ENCODE measurements at places on chromosomes 13 and 19.

DNA sequence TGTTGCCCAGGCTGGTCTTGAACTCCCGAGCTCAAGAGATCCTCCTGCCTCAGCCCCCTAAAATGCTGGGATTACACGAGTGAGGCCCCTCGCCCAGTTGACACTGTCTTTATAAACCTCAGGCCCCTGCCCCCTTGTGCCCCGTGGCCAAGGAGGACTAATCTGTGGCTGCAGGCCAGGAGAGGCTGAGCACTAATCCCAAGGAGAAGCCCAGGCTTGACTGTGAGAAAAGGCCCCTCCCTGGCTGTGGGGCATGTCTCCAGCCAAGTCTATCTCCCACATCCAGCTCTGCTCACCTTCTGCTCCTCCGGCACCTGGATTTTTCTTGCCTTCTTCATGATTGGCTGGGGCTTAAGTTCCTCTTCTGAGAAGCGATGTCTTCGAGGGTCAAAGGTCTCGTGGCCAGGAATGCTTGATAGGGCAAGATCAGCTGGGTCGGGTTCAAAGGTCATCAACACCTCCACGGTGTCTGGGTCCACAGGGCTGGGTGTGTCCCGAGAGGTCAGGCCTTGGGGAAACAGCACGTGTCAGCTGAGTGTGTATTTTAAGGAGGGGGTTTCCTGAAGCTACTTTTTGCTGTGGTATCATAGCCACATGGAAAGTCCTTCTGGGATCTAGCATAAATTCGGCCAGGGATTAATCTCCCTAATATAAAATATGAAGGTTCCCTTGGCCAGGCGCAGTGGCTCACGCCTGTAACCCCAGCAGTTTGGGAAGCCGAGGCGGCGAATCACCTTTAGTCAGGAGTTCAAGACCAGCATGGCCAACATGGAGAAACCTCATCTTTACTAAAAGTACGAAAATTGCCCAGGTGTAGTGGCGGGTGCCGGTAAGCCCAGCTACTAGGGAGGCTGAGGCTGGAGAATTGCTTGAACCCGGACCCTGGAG lies 3.8 kb downstream of the DBP start:
- no peak for DNase-seq

GRCh38 chr13:30373727-30374126 lies 48.6 kb upstream of the UBE2L5 start:
- no peak for DNase-seq

DNA sequence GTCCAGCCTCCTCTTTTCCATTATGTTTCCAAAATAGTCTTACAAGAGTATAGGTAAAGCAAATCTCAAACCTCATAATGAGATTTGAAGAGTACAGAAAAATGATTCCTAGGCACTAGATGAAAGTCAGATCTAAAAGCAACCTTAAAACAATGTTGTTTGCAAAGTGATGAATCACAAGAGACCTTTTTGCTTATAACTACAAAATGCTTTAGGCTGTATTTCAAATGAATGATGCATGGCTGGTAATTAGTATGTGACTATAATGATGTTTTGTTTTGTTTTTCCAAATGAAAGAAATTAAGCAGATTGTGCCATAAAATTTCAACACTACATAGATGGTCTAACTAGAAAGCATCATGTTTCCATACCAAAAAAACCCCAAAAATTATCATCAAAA lies 272.7 kb downstream of the DIAPH3 start:
- no peak for DNase-seq

DNA sequence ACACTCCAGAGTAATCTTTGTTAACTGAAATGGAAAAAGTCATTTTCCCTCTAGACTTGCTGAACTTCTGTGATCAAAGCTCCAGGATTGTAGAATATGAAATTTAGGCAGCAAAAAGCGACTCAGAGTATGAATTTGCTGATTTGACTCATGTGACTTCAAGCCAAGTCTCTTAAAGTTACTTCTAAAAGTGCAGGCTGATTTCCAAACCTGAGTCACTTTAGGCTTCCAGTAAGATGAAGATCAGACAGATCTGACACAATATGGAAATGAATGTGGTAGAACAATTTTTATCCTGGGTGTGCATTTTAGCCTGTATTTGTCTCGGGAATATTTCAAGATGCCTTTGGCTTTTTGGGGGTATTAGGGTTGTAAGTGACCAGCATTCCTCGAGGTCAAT lies 151.0 kb upstream of the TMTC4 start:
- DNase-seq, result no peak

DNA sequence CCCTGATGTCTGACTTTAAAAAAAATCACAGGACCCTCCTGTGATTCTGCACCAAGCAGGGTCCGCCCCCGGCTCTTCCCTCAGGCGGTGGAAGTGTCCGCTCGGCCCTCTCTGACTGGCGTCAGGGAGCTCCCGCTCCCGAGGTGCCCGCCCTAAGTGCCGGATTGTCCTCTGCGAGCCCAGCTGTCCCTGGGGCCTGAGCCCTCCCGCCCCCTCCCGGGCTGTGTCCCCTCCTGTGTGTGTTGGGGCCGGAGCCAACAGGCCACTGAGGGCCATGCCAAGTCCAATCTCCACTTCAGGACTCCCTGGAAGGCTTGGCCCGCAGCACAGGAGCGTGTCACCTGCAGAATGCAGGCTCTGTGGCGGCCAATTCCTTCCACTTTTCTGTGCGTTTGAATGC lies 25.4 kb downstream of the MAP2K2 start:
- DNase-seq, result no peak

DNA sequence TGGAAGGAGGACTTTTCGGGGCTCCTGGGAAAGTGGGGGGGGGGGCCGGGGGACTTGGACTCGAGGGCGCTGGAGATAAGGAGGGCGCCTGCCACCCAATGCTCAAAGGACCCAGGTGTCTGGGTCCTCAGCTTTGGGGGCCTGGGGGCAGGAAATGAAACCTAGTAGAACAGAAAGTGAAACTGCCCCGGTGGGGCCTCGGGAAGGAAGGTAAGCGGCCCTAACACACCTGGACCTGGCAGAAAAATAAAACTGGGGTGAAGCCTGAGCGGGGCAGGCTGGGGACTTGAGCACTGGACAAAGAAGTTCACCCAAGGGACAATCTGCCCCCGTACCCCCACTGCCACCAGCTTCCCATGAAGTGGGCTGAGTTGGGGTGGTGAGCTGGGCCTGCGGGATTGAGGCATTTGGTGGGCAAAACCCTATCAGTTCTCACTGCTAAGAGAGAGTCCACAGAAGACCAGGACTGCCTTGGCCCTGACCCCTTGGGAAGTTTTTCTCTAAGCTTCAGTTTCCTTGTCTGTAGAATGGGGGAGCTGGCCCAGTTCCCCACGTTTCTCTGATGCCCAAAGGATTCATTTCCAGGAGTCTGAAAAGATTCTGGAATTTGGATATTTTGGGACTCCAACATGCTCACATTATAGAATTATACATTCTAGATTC lies 2.3 kb downstream of the PRKD2 start:
- no peak for DNase-seq

DNA sequence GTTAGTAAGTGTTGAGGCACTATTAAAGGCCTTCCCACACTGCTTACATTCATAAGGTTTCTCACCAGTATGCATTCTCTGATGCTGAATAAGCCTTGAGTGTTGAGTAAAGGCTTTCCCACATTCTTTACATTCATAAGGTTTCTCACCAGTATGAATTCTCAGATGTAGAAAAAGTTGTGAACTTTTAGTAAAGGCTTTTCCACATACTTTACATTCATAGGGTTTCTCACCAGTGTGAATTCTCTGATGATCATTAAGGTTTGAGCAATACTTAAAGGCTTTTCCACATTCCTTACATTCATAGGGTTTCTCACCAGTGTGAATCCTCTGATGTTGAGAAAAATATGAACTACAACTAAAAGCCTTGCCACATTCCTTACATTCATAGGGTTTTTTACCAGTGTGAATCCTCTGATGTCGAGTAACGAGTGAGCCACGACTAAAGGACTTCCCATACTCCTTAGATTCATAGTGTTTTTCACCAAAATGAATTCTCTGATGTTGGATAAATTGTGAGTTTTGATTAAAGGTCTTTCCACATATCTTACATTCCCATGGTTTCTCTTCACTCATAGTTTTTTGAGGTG lies 24.2 kb downstream of the ZNF829 start:
- DNase-seq, result no peak

DNA sequence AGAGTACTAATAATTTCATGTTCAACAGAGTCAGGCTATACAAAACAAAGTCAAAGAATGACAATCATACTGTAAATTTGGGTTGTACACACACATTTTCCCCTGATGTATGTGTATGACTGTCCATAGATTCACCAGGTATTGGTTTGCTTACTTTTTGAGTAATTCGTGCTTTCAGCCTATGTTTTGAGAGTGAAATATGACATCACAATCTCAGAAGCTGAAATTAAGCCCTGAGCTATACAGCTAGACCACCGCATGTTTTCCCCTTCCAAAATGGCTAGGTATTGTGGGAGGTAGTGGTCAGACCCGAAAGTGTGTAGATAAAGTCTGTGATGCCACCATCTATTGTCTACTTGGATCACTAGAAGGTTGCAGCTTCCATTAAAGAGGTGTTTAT lies 102.8 kb downstream of the KATNAL1 start:
- no peak for DNase-seq

GRCh38 chr13:112685896-112686295 lies 3.9 kb upstream of the ATP11A start:
- DNase-seq, result no peak

DNA sequence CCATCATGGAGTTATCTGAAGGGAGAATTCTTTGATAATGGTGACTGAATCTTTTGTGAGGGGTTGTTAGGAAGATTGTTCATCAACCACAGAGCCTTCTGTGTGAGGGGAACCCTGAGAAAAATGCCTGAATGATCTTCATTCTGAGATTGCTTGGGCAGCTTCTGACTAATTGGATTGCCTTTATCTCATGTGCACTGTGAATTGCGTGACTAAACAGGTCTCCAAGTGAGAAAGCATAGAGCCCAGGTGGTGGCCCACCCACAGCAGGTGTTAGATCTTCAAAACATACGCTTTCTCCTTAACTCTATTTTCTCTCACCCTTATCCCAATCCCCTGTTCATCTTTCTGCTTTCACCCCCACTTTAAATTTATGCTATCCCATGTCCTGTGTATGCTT lies 58.3 kb downstream of the DOCK9 start:
- DNase-seq, result no peak

DNA sequence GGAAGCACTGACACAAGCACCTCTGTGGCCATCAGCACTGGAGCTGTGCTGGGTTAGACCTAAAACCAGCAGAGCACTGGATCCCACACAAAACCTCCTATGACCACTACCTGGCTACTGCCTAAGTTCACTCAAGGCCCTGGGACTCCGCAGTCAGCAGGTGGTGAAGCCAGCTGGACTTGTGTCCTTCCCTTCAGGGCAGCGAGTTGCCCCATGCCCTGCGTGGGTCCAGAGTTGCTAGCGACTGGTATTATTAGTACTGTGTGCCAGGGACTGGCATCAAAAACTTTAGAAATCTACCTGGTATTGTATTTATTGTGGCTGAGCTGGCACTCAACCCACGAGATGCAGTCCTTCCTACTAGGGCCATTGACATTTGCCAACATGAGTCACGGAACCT lies 6.0 kb downstream of the OR10H4 start:
- DNase-seq, result no peak

DNA sequence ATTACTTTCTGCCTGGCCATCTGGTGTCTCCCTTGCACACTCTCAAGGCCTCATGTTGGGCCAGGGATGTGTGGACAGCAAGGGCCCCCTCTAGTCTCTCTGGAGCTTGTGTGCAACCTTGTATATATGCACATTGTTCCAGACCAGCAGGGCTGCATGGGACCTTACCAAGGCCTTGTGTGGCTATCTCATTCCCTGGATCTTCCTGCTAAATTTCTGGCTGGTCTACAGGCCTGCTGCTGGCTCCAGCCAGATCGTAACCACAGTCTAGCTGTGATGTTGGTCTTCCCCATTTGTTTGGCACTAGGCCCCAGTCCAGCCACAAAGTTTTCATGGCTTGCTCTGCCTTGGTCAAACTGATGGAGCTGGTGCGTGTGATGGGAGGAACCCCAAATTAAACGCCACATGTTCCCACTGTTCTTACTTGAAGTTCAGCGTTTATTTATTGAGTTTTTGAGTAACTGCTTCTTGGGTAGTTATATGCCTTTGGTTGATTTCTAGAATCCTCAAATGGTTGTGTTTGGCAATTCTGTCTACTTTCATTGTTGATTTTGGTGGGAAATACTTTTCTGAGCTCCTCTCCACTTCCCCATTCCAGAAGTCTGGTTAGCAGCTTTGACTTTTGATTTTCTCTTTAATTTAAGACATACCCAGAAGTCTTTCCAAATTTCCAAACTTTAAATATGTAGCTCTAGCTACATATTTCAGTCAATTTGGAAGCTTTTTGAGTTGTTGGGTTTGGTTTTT lies 56.4 kb downstream of the SIPA1L3 start:
- DNase-seq, result no peak

DNA sequence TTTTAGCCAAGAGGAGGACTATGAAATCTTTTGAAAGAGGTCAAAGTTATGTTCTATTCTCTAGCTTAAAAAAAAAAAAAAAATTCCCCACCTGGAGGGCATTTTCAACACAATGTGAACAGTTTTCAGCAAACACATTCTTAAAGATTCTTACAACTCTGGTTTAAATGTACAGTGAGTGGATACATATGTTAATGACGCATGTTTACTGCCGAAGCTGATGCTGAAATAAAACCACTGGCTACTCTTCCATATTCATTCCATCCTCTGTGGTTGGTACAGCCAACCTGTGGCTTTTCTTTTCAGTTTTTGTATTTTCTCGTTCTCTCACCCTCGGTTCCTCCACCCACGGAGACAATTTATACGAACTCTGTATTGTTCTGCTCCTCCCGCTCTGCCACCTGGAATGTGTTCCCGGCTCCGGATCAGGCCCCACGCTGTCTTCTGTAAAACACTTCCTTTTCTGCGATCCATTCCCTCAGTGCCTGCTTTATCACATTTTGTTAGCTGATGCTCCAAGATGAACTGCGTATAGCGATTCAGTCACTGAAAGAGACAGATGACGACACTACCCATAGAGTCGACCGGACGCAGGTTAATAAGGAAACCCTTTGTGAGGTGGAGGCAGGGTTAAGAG lies 466.4 kb upstream of the ARGLU1 start:
- DNase-seq, result no peak

DNA sequence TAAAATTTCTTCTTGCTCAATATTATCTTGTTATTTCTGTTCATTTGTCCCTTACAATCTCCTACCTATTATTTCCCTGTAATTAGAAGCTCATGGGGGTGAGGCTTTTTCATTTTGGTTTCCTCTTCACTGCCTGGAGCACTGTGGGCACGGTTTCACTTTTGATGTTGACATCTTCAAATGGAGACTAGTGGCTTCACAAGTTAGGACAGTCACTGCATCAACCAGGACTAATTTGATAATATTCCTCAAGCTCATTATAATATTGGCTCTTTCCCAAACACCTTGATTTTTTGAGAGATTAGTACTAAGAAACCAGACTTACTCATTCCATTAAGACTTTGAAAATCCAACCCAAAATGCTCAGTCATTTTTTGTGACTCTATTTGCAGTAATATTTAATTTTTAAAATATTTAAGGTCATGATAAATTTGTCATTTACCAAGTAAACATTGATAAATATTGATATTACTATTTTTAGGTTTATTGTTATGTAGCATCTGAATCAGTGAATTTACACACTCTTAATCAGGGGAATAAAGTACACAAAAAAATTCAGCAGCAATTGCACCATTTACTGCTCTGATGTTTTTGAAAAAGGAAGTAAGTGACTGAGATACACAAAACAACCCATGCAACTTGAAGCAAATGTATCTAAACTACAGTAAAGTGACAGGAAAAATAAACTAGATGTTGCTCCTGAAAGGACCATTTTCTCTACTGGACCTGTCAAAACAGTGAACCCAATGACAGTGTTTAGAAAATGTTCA lies 28.8 kb upstream of the RCBTB2 start:
- no peak for DNase-seq
